IMR-90 (cell line): ENCODE measurements at places on chromosomes 11 and 22.

GRCh38 chr11:27447288-27448183, 25.1 kb downstream of the LGR4 start:
- H3K4me1 ChIP-seq = no peaks in the 10 kb centered on the region
- no peak for DNase-seq
- H3K27me3 ChIP-seq = no peaks in the 10 kb centered on the region
- no peak overlapping the region for H3K4me3 ChIP-seq
- H3K36me3 ChIP-seq = no peaks in the 10 kb centered on the region
- no peak overlapping the region for H3K27ac ChIP-seq

- DNase-seq = no peak
- H3K4me3 ChIP-seq = no peak overlapping the region
- H3K4me1 ChIP-seq = no peaks in the 10 kb centered on the region
- H3K27me3 ChIP-seq = no peaks in the 10 kb centered on the region
- H3K27ac ChIP-seq = no peak overlapping the region
These were observed 211.3 kb downstream of the NXPE2 start for GRCh38 chr11:114889594-114890011.

- no peak overlapping the region for H3K4me3 ChIP-seq
- peaks cover 1% of the 10 kb centered on the region; the same call in 1 of the 2 replicates for H3K4me1 ChIP-seq
- no peak for DNase-seq
- no peak overlapping the region for H3K27ac ChIP-seq
These were observed 6.0 kb downstream of the IL18BP start for GRCh38 chr11:72004515-72005346.

GRCh38 chr22:29306175-29306834, at the start of gene GAS2L1:
Gene GAS2L1, plus strand, starts transcription at chr22:29306650. Its CDS starts 1,456 bp downstream, at chr22:29308106.
- H3K36me3 ChIP-seq = peaks cover 4% of the 10 kb centered on the region
- peak; percentile 73 for DNase-seq
- H3K4me3 ChIP-seq = peak within 1 kb of the TSS; percentile 67
- peaks cover 17% of the 10 kb centered on the region for H3K4me1 ChIP-seq
- no peaks in the 10 kb centered on the region for H3K27me3 ChIP-seq
- peak within 1 kb of the TSS; percentile 74 for H3K27ac ChIP-seq

GRCh38 chr11:8286886-8287285, 23.2 kb upstream of the LMO1 start:
- DNase-seq = no peak
- no peaks in the 10 kb centered on the region for H3K4me1 ChIP-seq
- H3K36me3 ChIP-seq = no peaks in the 10 kb centered on the region
- H3K4me3 ChIP-seq = no peak overlapping the region
